ENCODE measurements at places on chromosomes 4 and X.
A peak's percentile ranks its signal among the peaks of the same experiment; 100 is the strongest.

- no peak for DNase-seq
Observed at GRCh38 chr4:80839281-80839680, 191.2 kb upstream of the BMP3 start.

GRCh38 chrX:19875050-19875431 lies 12.4 kb downstream of the SH3KBP1 start:
- peak; percentile 10 for DNase-seq

- DNase-seq = no peak
Observed at GRCh38 chr4:6348408-6348807, 78.8 kb downstream of the WFS1 start.

- no peak for DNase-seq
Observed at GRCh38 chrX:38129366-38129765, 91.3 kb downstream of the SRPX start.

DNA sequence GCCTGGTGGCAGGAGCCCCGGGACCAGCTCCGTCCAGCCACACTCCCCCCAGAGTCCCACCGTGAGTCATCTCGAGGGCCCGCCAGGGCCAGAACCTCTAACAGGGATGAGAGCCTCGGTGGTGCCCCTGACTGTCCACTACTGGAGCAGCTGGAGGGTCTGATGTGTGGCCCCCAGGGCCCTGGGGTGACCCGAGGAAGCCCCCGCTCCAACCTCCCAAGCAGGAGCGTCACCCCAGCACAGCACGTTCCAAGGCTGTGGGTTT lies 135.9 kb upstream of the NKX1-1 start:
- no peak for DNase-seq

DNA sequence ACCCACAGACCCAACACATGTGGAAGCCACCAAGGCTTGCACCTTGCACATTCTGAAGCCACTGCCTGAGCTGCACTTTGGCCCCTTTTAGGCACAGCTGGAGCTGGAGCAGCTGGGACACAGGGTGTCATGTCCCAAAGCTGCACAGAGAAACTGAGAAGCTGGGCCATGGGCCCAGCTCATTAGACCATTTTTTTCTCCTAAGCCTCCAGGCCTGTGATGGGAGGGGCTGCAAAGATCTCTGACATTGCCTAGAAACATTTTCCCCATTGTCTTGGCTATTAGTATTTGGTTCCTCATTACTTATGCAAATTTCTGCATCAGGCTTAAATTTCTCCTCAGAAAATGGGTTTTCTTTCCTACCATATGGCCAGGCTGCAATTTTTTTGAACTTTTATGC lies 447.4 kb upstream of the HS3ST1 start:
- no peak for DNase-seq

- DNase-seq = no peak
Observed at GRCh38 chr4:189001971-189002450, 862.8 kb downstream of the TRIML1 start.

GRCh38 chr4:95627709-95628108 lies 78.9 kb upstream of the UNC5C start:
- DNase-seq = no peak

- DNase-seq = no peak
Observed at GRCh38 chrX:115901241-115901640, 269.3 kb upstream of the AGTR2 start.

- DNase-seq = no peak
Observed at GRCh38 chr4:153211986-153212728, 7.9 kb downstream of the TRIM2 start.

GRCh38 chr4:138656990-138657389 lies 358.6 kb upstream of the NOCT start:
- DNase-seq = no peak

- no peak for DNase-seq
Observed at GRCh38 chrX:150352581-150352980, 10.5 kb upstream of the MAMLD1 start.

GRCh38 chr4:67344594-67345380 lies 200.5 kb downstream of the CENPC start:
- DNase-seq = no peak

DNA sequence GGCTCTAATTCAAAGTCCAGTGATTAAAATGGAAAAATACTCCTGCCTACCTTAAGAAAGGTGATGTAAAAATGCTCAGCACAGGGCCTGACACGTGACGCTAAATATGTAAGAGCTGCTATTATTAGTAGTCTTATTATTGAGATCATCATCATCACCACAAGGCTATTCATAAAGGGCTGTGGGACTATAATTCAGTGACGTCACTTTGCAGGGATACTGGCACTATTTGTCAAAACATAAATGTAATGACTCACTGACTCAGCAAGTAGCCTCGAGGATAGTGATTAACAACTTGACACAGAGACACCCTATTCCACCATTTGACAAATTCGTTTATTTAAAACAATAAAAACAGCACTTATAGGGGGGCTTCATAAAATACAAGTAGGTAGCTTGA lies 258.9 kb downstream of the SPANXN1 start:
- no peak for DNase-seq

DNA sequence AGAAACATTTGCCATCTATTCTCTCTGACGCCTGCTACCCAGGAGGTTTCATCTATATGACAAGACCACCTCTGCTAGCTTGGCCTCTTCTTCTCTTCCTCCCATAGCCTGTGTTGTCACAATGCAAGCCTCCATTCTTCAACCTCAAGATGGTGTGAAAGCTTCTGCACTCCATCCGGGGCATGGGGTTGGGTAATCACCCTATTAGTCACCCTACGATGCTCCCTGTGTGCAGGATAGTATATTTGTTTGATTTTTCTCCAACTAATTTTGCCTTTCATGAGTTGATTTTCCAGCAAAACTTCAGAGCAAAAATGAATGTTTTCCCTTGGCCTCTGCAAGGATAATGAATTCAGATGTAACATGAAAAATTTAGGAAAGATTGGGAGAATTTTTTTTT lies 128.0 kb upstream of the STS start:
- DNase-seq = no peak

GRCh38 chr4:125719987-125720386 lies 405.2 kb downstream of the FAT4 start:
- DNase-seq = no peak

DNA sequence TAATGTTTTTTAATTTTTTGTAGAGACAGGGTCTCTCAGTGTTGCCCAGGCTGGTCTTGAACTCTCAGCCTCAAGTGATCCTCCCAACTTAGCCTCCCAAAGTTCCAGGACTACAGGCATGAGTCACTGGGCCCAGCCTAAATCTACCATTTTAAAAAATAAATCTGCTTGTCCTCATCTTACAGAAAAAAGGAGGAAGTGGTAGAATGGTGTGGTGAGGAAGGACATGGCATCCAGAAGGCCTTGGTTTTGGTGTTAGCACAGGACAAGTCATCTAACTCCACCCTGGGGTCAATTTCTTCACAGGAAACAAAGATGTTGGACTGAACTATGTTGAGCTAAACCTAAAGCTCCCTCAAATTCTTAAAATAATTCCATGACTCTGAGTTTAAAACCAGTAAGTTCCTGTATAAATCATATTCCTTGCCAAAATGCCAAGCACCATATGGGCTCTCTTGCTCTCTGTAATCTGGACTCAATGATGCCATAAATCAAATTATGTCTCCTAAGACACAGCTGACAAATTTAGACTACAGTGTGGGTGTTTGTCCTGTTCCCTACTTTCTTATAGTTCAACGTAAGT lies 253.9 kb upstream of the NOCT start:
- DNase-seq = no peak

DNA sequence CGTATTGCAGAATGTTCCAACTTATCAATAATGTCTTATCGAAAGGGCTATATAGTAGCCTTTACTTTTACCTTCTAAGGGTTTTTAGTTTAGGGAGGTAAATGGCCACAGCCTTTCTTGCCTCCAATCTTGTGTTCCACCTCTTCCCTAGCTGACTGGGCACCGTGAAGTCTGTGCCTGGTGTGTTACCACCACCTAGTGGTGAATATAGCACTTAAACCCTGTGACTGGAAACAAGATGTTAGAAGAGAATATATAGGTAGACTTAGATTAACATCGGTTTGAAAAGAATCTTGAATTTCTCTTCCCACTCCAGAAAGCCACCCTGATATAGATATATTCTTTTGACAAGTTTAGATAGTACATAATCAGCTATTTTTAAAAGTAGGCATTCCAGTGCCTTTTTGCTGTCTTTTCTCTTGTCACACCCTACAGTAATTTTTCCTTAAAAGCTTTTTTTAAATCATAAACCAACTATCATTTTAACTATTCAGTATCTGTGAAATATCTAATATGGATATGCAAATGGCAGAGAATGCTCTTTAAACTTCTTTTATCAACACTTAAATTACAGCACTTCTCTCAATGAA lies 27.8 kb upstream of the ADH7 start:
- no peak for DNase-seq

DNA sequence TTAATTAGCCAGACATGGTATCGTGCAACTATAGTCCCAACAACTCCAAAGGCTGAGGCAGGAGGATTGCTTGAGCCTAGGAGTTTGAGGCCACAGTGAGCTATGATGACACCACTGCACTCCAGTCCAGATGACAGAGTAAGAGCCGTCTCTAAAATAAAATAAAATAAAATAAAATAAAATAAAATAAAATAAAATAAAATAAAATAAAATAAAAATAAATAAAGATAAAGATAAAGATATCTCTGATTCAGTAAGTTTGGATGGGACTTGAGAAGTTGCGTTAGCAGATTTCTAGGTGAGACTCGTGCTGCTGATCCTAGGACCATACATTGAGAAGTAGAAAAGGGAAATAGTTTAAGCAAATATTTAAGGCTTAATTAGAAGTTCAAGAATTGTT lies 254.8 kb upstream of the FAM241A start:
- no peak for DNase-seq

GRCh38 chr4:101670370-101670769 lies 120.2 kb upstream of the BANK1 start:
- no peak for DNase-seq

DNA sequence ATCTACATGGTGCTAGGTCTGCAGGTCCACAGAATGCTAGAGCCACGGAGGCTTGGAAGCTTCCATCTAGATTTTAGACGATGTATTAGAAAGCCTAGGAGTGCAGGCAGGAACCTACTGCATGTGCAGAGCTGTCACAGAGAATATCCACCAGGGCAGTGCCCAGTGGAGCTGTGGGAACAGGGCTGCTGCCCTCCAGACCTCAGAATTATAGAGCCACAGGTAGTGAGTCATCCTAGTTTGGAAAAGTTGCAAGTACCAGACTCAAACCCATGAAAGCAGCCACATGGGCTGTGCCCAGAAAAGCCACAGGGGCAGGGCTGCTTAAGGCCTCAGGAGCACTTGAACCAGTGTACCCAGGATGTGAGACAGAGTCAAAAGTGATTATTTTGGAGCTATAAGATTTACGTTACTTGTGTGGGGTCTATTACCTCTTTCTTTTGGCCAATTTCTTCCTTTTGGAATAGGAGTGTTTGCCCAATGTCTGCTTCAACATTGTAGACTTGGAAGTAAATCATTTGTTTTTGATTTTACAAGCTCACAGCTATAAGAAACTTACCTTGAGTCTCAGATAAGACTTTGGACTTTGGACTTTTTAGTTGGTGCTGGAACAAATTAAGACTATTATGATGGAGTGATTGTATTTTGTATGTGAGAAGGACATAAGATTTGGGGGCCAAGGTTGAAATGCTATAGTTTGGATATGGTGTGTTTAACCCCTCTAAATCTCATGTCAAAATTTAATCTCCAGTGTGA lies 143.5 kb upstream of the CHRDL1 start:
- DNase-seq = no peak

DNA sequence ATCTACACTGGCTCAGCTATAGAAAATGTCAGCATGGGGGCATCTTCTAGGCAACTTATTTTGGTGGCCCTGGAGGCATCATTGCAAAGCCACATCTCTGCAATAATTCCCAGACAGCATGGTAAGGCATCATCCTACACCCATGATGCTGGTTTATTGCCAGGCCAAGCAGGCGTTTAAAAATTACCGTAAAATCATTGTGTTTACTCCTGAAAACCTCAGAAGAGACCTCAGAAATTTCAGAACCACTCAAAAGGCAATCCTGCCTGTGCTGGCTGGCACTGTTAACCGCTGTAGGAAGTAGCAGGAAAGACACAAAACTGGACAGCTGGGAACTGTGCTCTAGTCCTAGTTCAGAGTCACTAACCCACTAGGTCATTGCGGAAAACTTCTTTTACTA lies 63.2 kb downstream of the MID1 start:
- no peak for DNase-seq

DNA sequence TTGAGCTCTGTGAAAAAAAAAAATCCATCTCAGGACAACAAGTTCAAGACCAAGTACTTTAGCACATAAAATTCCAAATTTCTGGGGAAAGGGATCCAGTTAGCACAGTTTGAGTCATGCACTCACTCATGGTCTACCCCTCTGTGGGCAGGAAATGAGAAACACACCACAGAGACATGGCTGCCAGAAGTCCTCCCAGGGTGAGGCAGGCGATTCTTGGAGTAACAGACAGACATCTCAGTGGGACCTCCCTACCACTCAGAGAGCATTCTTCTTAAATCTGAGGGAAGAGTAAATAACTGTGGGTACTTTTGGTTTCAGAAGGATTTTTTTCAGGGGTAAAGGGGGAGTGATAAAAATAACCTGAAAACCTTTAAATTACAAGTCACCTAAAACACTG lies 14.1 kb downstream of the CXCL1 start:
- DNase-seq = no peak

GRCh38 chr4:610411-611261 lies 14.7 kb upstream of the PDE6B start:
- DNase-seq = no peak

- DNase-seq = no peak
Observed at GRCh38 chrX:109472939-109473735, 8.7 kb downstream of the GUCY2F start.

- DNase-seq = no peak
Observed at GRCh38 chrX:16586377-16587112, 63.4 kb upstream of the S100G start.

GRCh38 chrX:11450354-11450753 lies 157.1 kb downstream of the AMELX start:
- no peak for DNase-seq

DNA sequence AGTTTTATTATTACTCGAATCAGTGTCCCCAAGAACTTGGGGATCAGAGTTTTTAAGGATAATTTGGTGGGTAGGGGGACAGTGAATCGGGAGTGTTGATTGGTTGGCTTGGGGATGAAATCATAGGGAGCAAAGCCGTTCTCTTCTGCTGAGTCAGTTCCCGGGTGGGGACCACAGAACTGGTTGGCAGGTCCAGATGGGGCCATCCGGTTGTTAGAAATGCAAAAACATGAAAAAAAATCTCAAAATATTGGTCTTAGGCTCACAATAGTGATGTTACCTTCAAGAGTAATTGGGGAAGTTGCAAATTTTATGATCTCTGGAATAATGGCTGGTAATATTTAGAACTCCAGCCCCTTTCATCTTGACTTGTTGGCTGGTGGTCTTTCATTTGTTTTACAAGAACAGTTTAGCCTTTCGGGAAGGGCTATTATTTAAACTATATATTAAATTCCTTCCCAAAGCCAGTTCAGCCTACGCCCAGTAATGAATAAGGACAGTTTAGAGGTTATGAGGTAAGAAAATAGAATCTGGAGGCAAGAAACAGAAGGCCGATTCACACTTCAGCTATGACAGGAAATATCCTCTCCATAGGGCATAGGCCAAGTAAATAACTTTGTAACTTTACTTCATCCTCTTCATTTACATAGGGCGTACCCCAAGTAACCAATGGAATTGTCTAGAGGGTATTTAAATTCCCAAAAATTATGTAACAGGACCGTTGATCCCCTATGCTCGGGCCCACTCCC lies 164.1 kb upstream of the STS start:
- DNase-seq = no peak
